ENCODE measurements at places on chromosomes 4 and X. TPM values are rescaled to one million over a fixed set of nuclear protein-coding genes. Genes with fewer than 3 reads are reported as not detected.

MBNL3 gene
- polyA plus RNA-seq, result 31.3 TPM

KCND1 gene
- 2.2 TPM for polyA plus RNA-seq

- DNase-seq, result no peak
Measured at GRCh38 chr4:108559911-108560310, 60.5 kb upstream of the RPL34 start.

DNA sequence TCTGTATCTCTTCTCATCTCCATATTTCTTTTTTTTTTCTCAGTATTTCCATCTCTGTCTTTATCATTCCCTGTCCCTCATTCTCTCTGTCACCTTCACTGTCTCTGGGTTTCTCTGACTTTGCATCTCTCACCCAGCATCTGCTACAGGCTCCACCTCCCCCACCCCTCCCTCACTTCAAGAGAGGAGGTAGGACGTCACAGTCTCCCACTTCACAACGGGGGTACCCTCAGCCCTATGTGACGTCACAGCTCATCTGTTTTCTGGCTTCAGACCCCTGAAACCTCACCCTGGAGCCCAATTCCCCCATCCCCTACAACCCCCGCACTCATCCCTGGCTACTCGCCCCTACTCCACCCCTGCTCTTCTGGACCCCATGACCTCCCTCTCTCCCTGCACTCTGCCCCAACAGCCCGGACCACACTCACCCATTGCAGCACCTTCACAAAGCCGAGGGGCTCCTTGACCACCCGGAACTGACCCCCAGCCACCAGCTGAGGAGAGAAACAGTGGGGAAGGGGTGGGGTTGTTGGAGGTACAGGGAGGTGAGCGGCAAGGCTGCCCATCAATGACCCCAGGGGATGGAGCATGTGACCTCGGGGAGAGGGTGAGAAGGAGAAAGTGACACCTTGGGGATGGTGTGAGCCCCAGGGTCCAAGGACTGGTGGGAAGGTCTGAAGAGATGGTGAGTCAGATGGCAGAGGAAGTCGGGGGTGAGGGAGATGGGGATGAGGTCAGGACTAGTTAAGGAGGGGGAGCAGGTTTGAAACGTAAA is 1.3 kb downstream of the SYP start:
- no peak for DNase-seq

GRCh38 chrX:124421898-124422655 is 75.7 kb downstream of the SH2D1A start:
- no peak for DNase-seq

DNA sequence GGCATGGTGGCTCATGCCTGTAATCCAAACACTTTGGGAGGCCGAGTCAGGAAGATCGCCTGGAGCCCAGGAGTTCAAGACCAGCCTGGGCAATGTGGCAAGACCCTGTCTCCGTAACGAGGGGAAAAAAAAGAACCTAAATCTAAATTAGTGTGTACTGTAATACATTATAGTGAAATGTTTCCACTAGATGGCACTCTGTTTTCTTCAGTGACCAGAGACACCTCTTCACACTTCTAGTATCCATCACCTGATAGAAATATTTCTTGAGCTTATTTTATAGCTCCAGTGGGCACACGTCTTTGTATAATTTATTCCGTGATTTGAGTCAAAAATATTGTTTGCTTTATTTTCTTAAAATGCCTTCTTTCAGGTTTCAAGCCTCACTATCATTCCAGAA is 600.9 kb upstream of the DIPK2B start:
- no peak for DNase-seq

DNA sequence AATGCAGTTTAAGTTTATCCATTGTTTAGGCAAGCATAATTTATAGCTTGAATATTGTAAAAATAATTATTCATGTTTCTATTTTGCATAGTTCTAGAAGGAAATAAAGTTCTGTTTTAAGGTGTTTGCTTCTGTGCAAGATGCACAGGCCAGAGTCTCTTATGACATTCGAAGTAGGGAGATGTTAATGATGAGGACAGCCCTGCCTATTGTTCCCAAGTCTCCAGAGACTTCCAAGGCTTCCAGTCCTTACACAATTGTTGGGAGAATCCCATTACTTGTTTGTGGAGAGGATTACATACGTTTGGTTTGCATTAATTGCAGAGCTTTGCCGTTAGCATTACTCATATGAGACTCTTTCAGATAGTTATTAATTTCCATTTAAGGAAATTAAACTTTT is 96.2 kb upstream of the ANK2 start:
- DNase-seq, result no peak

DNA sequence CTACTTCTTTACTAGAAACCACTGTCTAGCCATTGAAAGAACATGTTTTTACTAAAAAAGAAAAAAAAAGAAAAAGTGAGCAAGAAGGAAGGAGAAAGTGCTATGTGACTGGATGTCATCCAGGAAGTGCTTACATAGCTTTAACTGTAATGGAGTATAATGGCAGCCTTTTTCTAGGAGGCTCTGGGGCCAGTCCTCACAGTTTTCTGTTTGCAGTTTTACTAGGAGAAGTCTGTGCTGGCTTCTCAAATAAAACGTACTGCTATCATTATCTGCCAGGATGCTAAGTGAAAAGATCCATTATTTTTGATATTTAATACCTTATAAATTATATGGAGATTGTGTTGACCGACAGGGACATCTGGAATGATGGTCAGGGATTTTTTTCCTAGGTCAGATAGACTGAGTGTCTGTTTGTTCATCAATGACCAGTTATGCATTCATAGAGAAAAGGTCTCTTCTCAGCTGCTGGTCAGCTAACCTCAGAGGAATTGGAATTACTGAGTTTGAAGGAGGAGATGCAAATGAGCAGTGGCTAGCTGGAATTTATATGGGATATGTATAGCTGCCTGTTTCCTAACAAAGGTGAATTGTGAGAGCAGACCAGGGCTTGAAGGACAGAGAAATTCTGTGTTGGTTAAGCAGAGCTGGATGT is 21.7 kb downstream of the LPAR4 start:
- no peak for DNase-seq

All from renal cortex interstitium (tissue), 15 donors.